HT-29 (cell line): ENCODE measurements at places on chromosomes 6 and 20. TPM values are rescaled to one million over a fixed set of nuclear protein-coding genes. Genes with fewer than 3 reads are reported as not detected.

CCDC167 gene
- 29.9 and 35.7 TPM in 2 replicates for total RNA-seq

DNA sequence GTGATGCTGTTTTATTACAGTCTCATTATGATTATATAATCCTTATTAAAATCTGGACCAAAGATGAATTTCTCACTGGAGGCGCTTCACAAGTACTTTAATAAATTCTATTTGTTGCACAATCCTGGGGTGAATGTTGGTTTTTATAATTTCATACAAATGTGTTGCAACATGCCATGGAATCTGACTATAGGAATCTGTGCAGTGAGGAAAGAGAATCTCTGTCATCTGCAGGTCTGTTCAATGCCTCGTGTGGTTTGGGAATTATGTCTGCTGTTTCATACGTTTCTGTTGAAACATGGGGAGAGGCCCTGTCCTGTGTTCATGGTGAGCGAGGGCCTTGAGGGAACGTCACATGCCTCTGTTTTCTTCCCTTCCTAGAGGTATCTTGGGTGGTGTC is 277.3 kb downstream of the CDH4 start:
- no peak for DNase-seq

DNA sequence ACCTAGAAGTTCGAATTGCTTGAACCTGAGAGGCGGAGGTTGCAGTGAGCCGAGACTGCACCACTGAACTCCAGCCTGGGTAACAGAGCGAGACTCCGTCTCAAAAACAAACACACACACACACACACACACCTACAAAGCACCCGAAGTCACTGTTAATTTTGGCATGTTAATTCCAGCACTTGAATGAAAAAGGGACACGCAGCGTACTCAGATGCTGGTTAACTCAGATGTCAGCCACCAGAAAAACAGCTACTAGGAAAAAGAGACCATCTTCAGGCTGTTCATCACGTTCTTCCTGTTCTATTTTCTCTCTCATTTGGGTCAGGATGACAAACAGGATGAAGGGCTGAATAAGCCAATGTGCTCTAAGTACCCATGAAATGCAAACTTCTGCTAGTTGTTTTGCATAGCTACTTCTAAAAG is 46.9 kb downstream of the BLOC1S5 start:
- no peak for DNase-seq

DNA sequence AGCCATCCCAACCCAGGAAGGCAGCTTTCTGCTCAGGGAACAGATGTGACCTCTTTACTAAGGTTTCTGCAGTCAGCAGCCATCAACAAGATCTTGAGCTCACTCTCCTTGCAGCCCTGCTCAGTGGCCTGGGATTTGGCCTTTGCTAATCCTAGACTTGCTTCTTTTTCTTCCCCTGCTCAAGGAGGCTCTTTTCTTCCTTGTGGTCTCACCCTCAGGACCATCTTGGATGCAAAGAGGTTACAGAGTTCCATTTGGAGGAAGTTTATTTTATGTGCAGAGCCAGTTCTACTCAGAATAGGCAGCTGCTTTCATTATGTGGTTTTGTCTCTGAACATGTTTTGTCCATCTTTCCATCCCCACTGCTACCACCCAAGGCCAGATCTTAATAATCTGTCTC is 49.3 kb downstream of the RALY start:
- DNase-seq: no peak

- no peak for DNase-seq
Measured at GRCh38 chr20:52913650-52914387, 58.3 kb upstream of the TSHZ2 start.

GRCh38 chr6:33428224-33428965 is 8.5 kb downstream of the SYNGAP1 start:
- peak; percentile 58 for DNase-seq

- DNase-seq: no peak
Measured at GRCh38 chr6:7088076-7088742, 19.6 kb upstream of the RREB1 start.

DNA sequence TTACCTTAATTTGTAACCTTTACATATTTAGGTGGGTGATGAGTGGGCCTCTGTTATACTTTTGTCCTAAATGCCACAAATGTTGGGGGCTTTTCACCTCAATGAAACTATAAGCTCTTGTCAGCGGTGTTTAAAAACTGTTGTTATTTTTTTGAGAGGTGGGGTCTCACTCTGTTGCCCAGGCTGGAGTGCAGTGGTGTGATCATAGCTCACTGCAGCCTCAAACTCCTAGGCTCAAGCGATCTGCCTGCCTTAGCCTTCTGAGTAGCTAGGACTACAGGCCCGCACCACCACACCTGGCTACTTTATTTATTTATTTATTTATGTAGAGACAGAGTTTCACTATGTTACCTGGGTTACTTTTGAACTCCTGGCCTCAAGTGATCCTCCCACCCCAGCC is 66.7 kb downstream of the ZDHHC14 start:
- DNase-seq: no peak
